ENCODE measurements at places on chromosomes 2 and 18. TPM values are rescaled to one million over a fixed set of nuclear protein-coding genes. Genes with fewer than 3 reads are reported as not detected.

The DSG4 gene
- not detected for total RNA-seq

The RAB6C gene
- not detected for total RNA-seq

The NPHP1 gene
- total RNA-seq: 6.7 TPM

The DARS1 gene
- 52.3 TPM for total RNA-seq

The AFTPH gene
- total RNA-seq: 23.4 TPM

The ORC4 gene
- total RNA-seq: 36.7 TPM

The NRBP1 gene
- 127 TPM for total RNA-seq

The TIMM21 gene
- 58.3 TPM for total RNA-seq

The COX5B gene
- total RNA-seq: 315 TPM

The AGXT gene
- total RNA-seq: not detected

The SERPINB4 gene
- 0.15 TPM for total RNA-seq

The SLC19A3 gene
- total RNA-seq: 2.4 TPM

The CYP1B1 gene
- 5.5 TPM for total RNA-seq

The CNDP1 gene
- total RNA-seq: not detected

The SRSF7 gene
- total RNA-seq: 324 TPM

Measured in A549 treated with Hydrocortisone at 1 μM for 4 hours (cell line).